Osteocyte (in vitro differentiated cells): ENCODE measurements at places on chromosomes 16 and 17.

GRCh38 chr17:4667166-4667565 lies 25.7 kb upstream of the ALOX15 start:
- H3K36me3 ChIP-seq: peaks cover 18% of the 10 kb centered on the region
- no peaks in the 10 kb centered on the region for H3K4me1 ChIP-seq
- no peak overlapping the region for H3K27ac ChIP-seq
- no peak for DNase-seq

- H3K36me3 ChIP-seq: peaks cover 2% of the 10 kb centered on the region
- H3K4me1 ChIP-seq: no peaks in the 10 kb centered on the region
- H3K27me3 ChIP-seq: no peaks in the 10 kb centered on the region
- DNase-seq: no peak
- no peak overlapping the region for H3K4me3 ChIP-seq
Observed at GRCh38 chr16:12435730-12436129, 368.0 kb downstream of the CPPED1 start.

- H3K4me3 ChIP-seq: no peak overlapping the region
- no peak overlapping the region for H3K27ac ChIP-seq
- DNase-seq: peak; percentile 71
Observed at GRCh38 chr17:2591040-2591640, 2.3 kb upstream of the PAFAH1B1 start.

GRCh38 chr16:85028685-85029407 lies 1.3 kb downstream of the KIAA0513 start:
- peak overlapping the region; percentile 40 for H3K27ac ChIP-seq
- peak overlapping the region; percentile 81 for H3K4me3 ChIP-seq
- peaks cover 33% of the 10 kb centered on the region for H3K4me1 ChIP-seq
- no peak for DNase-seq
- H3K36me3 ChIP-seq: no peaks in the 10 kb centered on the region
- H3K27me3 ChIP-seq: no peaks in the 10 kb centered on the region

GRCh38 chr16:80846680-80847079 lies 42.3 kb upstream of the CDYL2 start:
- H3K36me3 ChIP-seq: no peaks in the 10 kb centered on the region
- DNase-seq: no peak
- no peak overlapping the region for H3K27ac ChIP-seq
- no peaks in the 10 kb centered on the region for H3K4me1 ChIP-seq

DNA sequence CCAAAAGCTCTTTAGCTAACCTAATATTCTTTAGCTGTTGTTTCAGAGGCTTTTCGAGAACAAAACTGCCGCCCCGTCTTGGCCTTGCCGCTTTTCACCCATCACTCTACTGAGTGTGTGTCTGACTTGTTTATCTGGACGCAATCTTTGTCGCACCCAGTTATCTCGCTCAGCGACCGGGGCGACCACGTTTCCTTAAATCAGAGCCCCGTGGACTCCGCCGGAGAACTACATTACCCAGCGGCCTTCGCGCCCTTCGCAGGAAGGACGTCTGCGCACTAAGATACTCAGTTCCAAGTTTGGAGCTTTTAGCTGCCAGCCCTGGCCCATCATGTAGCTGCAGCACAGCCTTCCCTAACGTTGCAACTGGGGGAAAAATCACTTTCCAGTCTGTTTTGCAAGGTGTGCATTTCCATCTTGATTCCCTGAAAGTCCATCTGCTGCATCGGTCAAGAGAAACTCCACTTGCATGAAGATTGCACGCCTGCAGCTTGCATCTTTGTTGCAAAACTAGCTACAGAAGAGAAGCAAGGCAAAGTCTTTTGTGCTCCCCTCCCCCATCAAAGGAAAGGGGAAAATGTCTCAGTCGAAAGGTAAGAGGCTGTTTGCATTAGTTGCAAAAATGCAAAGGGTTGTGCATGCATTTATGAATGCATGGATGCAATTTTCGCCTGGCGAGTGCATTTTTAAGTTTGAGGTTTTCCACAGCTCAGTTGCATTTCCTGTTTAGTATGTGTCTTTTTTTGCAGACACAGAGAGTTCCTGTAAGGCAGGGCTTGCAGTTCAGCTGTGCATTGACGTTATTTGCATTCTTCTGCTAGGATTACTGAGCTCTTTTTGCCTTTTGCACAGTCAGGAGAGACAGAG lies at the start of gene MAP2K6:
MAP2K6 (plus strand) TSS at position 290 of the 867 bp plus-strand sequence; CDS start at position 578, 288 bp downstream.
- H3K4me1 ChIP-seq: no peaks in the 10 kb centered on the region
- no peak for DNase-seq
- H3K36me3 ChIP-seq: no peaks in the 10 kb centered on the region
- H3K4me3 ChIP-seq: no peak within 1 kb of the TSS
- H3K27me3 ChIP-seq: no peaks in the 10 kb centered on the region
- H3K27ac ChIP-seq: no peak within 1 kb of the TSS

DNA sequence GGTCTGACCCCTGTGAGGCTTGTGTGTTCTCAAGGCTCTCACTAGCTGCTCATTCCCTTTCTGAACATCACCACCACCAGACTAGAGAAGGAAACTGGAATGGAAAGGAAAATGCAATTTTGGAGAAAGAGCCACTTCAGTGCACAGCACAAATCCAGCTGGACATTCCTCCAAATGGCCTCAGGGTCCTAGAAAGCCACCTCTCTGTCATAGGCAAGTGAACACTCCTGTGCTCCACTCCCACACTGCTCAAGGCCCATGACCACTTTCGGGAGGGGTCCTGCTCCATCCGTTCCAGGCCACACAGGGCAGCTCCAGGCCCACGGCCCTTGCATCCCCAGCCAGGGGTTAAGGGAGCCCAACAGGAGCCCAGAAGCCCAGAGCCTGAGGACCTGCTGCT lies 2.6 kb downstream of the LRRC75A start:
- DNase-seq: no peak
- H3K27ac ChIP-seq: no peak overlapping the region
- peaks cover 19% of the 10 kb centered on the region for H3K27me3 ChIP-seq
- peaks cover 29% of the 10 kb centered on the region for H3K4me1 ChIP-seq

- no peaks in the 10 kb centered on the region for H3K4me1 ChIP-seq
- no peak overlapping the region for H3K27ac ChIP-seq
- no peaks in the 10 kb centered on the region for H3K27me3 ChIP-seq
- DNase-seq: no peak
- H3K4me3 ChIP-seq: no peak overlapping the region
- H3K36me3 ChIP-seq: no peaks in the 10 kb centered on the region
Observed at GRCh38 chr17:51911237-51911636, 247.3 kb downstream of the CA10 start.

DNA sequence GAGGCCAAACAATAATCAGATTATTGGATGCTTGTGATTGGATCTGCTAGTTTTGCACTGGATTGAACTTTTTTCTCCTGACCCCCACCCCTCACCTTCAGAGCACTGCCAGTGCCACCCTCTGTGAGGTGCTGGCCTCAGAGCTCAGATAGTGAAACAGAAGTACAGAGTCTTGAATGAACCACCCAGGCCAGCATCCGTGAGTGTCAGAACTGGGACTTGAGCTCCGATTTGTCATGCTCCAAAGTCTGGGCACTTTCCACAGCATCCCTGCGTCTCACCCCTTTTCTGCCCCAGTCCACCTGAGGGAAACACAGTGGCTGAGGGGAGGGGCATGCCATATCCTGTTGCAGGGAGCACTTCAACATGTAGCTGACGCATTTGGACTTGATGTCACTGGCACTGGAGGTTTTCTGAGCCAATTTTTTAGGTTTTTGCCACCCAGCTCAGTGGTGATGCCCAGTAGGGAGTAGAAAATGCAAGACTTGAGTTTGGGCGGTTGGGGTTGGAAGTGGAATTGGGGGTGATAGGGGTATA lies 47.3 kb downstream of the SMPD3 start:
- H3K4me3 ChIP-seq: no peak overlapping the region
- H3K36me3 ChIP-seq: no peaks in the 10 kb centered on the region
- no peak for DNase-seq
- H3K27me3 ChIP-seq: no peaks in the 10 kb centered on the region
- H3K27ac ChIP-seq: no peak overlapping the region

- no peaks in the 10 kb centered on the region for H3K36me3 ChIP-seq
- H3K27me3 ChIP-seq: no peaks in the 10 kb centered on the region
- H3K4me1 ChIP-seq: peaks cover 56% of the 10 kb centered on the region
- peak overlapping the region; percentile 53 for H3K27ac ChIP-seq
- DNase-seq: no peak
Observed at GRCh38 chr17:8124350-8125153, 646 bp upstream of the HES7 start.

DNA sequence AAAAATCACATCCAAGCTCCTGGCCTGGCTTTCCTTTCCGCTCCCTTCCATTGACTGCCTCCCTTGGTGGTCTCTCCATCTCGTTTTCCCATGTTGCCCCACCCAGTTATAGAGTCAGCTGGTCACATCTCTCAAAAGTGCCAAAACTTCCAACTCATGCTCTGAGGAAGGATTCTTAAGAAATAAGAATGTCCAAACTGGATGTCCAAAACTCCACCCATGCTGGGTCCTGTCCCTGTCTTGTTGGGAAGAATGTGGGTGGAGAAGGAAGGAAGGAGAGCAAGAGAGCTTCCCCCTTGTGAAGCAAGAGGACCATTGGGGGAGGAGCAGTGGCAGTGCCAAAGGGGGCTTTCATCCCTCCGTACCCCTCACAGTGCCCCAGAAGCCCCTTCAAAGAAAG lies 44.6 kb upstream of the MAP3K14 start:
- H3K36me3 ChIP-seq: no peaks in the 10 kb centered on the region
- no peak overlapping the region for H3K4me3 ChIP-seq
- H3K27me3 ChIP-seq: peaks cover 2% of the 10 kb centered on the region
- peaks cover 15% of the 10 kb centered on the region for H3K4me1 ChIP-seq
- no peak overlapping the region for H3K27ac ChIP-seq

- peaks cover 20% of the 10 kb centered on the region for H3K4me1 ChIP-seq
- DNase-seq: no peak
- H3K36me3 ChIP-seq: peaks cover 10% of the 10 kb centered on the region
- H3K27ac ChIP-seq: no peak overlapping the region
- no peak overlapping the region for H3K4me3 ChIP-seq
- H3K27me3 ChIP-seq: no peaks in the 10 kb centered on the region
Observed at GRCh38 chr17:60325730-60326524, 66.0 kb downstream of the USP32 start.

DNA sequence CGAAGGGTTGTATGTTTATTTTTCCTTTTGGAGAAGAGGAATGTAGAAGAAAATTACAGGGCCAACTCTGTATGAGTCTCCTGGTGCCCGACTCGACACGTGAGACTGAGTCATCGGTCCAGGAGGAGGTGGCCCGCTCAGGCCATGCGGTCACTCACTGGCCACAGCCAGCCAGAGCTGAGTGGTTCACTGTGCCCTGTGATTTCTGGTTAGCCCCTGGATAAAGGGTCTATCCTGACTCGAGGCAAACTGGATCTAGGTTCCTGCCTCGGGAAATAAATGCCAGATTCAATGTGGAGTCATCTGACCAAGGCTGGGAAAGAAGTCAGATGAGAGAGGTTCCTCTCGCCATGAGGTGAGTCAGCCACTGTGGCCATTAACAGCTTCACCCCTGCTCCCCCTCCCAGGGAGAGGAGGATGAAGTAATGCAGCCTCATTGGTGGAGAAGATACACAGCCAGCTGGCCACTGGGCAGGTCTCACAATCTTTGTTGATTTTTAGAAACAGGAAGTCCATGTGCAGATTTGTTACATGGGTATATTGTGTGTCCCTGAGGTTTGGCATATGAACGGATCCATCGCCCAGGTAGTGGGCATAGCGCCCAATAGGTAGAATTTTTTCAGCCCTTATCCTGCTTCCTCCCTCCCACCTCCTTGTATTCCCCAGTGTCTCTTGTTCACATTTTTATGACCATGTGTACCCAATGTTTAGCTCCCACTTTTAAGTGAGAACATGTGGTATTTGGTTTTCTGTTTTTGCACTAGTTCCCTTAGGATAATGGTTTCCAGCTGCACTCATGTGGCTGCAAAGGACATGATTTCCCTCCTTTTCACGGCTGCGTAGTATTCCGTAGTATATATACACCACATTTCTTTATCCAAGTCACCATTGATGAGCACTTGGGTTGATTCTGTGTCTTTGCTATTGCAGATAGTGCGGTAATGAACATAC lies 21.7 kb upstream of the USP36 start:
- no peaks in the 10 kb centered on the region for H3K27me3 ChIP-seq
- DNase-seq: peak; percentile 94
- peaks cover 21% of the 10 kb centered on the region for H3K36me3 ChIP-seq
- H3K4me3 ChIP-seq: peak overlapping the region; percentile 50
- H3K27ac ChIP-seq: peak overlapping the region; percentile 99

GRCh38 chr17:3965118-3965800 lies 1.0 kb upstream of the ATP2A3 start:
- H3K4me3 ChIP-seq: peak overlapping the region; percentile 44
- H3K4me1 ChIP-seq: peaks cover 20% of the 10 kb centered on the region
- peaks cover 47% of the 10 kb centered on the region for H3K27me3 ChIP-seq
- no peak for DNase-seq
- no peaks in the 10 kb centered on the region for H3K36me3 ChIP-seq
